ENCODE measurements at places on chromosomes 4 and X.

DNA sequence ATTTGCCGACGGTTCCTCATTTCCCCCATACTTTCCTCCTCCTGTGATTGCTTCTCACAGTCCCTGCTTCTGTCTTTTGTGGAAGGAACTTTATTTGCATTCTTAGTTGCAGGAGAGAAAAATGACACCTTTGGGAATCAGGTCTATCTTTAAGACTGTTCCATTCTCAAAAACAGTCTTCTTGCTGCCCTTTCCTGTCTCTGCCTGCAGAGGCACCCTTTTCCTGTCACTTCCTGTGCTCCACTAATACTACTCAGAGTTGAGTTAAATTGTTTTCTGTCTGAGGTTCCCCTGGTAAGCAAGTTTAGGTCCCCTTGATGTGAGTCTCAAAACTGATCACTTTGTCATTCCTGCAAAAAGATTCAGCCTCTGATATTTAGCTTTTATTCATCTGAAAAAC lies 208.8 kb upstream of the CLNK start:
- no peak for DNase-seq

GRCh38 chr4:121728066-121728465 lies 31.3 kb upstream of the ANXA5 start:
- DNase-seq, result no peak

GRCh38 chrX:38102875-38103274 lies 96.5 kb downstream of the SYTL5 start:
- no peak for DNase-seq

DNA sequence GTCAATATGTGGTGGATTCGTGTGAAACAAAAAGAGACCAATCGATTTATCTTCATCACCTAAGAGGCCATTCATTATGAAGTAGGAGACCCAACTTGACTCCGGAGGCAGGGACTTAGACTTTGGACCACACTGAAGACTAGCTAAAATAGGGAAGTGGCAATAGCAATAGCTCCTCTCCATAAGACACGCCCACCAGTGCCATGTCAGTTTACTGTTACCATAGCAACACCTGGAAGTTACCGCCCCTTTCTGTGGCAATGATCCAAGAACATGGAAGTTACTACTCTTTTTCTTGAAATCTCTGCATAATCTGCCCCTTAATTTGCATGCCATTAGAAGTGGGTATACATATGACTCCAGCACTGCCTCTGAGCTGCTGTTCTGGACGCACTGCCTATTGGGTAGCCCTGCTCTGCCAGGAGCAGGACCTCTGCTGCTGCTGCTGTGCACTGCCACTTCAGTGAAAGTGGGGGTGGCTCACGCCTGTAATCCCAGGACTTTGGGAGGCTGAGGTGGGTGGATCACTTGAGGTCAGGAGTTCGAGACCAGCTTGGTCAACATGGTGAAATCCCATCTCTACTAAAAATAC lies 163.2 kb downstream of the PRKX start:
- peak; percentile 18 for DNase-seq

DNA sequence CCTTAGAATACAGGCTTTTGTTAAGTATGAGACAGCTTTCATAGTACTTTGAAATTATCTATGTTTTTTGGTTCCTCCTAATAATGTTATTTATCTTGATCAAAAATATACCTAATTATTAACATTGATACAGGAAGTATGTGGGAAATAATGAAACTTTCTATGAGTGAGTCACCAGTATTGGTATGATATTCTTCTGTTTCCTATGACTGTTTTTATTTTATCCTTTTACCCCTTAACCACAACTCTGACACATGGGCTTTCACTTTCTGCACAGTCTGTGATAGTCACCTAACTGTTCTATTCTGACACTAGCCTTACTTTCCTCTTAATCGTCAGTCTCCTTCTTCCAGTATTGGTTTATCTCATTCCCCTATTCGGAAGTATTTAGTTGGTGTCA lies 4.7 kb downstream of the THAP9 start:
- no peak for DNase-seq

DNA sequence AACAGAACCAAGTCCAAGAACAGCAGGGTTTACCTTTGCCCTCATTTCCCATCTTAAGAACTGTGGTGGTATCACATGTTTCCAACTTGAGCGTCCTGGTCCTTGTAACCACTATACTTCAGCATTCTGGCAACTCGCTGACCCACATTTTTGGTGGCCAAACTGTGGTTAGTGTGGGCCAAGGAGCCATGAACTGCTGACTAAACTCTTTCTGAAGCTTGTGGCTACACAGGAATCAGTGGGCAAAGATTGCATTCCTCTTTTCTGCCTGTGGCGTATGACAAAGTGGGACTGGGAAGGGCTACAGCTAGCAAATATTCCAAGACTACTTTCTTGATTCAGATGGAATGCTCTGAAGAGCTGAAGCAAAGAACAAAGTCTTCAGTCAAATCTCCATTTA lies 106.3 kb upstream of the MID1 start:
- no peak for DNase-seq

DNA sequence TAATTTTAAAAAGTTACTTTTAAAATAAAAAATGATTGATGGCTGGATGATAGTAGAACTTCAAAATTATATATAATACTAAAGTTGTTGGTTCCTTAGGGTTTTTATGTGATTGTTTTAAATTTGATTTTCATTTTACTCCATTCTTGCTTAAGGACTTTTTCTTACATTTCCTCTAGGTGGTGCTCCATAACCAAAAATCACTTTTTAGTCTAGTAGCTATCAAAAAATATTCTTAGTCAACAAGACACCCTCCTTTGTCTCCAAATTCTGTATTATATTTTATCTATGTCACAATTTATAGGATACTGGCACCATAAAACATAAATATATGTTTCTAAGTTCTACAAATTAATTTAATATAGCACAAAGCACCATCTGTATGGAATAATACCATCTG lies 67.2 kb upstream of the BRWD3 start:
- peak; percentile 53 for DNase-seq

GRCh38 chr4:70743731-70744130 lies 22.0 kb downstream of the RUFY3 start:
- DNase-seq, result no peak

GRCh38 chr4:75736862-75737261 lies 12.5 kb downstream of the USO1 start:
- no peak for DNase-seq

GRCh38 chr4:73895201-73896175 lies 26.3 kb downstream of the CXCL1 start:
- no peak for DNase-seq

GRCh38 chrX:53071604-53072417 lies 10.4 kb upstream of the TSPYL2 start:
- DNase-seq, result peak; percentile 76

DNA sequence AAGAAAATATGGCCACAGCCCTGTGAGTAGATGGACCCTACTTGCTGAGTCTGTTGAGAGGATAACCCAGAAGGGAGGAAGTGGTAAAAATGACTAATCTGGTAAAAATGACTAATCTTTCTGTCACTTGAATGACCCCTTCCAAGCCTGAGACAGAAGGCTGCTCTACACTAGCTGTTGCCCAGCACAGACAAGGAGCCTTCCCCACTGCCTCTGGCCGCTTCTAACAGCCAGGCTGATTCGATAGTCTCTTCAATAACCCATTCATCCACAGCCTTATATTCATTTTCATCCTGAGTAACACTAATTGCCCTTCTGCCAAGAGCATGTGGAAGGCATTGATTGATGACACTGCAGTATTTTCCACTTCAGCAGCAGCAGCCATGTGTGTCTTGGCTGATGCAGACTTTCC lies 18.4 kb downstream of the MAGEB17 start:
- no peak for DNase-seq

DNA sequence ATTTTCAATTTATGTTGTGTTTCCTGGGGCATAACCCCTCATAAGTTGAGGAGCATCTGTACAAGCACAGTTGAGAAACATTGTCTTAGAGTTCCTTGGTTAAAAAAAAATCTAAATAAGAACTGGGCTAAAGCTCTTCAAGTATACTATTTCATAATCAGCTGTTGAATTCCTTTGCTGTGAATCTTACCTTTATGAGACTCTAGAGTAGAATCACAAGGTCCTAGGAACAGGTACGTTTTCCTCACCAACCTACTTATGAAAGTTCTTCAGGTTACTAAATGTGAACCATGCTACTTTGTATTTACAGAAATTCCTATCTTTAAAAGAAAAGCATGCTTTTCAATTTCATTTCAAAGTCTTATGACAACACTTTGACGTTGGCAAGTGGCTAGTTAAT lies 20.9 kb upstream of the SOD3 start:
- DNase-seq, result no peak

DNA sequence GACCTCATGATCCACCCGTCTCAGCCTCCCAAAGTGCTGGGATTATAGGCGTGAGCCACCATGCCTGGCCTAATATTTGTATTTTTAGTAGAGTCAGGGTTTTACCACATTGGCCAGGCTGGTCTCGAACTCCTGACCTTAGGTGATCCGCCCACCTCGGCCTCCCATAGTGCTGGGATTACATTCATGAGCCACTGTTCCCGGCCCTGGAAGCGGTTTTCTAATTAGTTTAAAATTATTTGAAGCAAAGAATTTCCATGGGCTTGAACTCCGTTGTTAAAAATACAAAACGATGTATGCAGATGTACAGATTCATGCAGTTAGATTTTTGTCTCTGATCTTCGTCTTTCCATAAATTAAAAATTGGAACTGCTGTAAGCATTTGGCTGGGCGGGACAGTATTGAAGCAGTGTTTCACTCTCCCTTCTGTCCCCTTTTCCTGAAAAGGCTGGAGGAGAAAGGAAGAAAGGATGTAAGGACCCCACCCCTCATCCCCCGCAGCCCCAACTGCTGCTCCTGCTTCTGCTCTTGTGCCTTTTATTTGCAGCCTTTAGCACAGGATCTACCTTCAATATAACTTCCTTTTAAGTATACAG lies 12.0 kb downstream of the TRAPPC11 start:
- no peak for DNase-seq

DNA sequence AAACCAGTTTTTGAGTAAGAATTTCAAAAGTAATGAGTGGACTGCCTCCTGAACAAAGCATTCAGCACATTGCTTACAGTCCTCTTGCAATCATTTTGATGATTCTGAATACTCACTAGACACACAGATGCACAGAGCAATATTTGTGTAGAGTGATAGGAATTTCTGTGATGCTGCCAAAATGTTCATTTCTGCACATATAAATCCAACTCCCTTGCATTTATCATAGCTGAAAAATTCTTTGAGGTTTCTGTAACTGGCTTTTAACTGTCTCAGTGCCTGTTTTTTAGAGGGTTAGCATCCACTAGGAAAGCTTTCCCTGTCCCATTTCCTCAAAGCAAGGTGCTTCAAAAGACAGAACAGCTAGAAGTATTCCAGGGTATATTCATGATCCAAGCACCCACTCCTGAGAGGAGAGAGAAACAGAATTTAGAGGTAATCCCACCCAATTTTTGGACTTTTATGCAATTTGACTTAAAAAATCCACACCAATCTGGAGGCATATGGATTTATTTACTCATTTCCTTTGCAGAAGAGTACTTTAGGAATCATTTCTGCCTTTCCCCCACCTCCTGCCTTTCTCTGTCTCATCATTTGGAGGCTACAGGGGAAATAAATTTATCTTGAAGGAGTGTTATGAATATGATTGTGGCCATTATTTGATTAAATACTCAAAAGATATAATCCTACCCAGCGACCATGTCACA lies 234.5 kb upstream of the SLIT2 start:
- no peak for DNase-seq

- DNase-seq, result no peak
Measured at GRCh38 chr4:184861047-184861446, 35.3 kb upstream of the ACSL1 start.

DNA sequence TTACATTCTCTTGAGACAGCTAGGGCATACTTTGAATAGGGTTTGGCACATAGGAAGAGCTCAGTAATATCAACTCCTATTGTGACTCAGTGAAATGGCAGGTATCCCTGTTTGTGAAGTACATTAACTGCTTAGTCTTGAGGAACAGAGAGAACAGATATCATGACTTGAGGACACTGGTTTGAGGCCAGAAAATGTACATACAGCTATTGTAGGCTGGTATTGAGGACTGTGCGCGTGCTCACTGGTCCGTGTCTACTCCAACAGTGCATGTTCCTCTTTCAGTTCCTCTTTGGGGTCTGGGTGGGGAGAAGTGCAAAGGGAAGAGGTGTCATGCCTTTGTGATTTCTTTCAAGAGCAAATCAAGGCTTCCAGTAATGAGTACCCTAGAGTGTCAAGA lies 34.6 kb upstream of the TBC1D9 start:
- no peak for DNase-seq

DNA sequence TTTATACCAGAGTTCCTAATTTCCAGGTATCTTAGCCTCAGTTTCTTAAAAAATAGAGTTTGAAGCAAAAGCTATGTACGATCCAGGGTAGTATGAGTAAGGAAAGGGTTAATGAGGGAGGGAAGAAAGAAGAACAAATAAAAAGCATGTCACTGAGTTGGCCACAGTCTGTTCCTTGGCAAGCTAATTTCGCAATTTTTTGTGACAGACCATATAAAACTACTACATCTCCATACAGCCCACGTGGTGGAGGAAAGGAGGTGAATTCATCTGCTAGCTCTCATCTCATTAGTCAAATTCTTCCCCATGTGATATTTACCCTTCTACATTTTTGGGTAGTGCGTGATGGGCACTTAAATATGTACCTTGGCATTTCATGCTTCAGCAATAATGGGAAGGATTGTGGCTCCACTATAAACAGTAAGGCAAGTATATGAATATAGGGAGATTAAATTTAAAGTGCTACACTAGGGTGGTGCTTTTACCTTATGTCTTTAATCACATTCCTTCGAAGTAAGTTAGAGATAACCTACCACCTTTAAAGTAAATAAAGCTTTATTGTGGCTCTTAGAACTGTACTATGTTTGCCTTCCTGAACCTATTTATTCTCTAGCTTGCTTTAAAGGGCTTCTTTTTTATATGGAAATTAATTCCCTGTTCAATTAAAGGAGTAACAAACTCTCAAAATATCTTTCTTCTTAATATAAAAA lies 102.1 kb upstream of the VAMP7 start:
- DNase-seq, result no peak

DNA sequence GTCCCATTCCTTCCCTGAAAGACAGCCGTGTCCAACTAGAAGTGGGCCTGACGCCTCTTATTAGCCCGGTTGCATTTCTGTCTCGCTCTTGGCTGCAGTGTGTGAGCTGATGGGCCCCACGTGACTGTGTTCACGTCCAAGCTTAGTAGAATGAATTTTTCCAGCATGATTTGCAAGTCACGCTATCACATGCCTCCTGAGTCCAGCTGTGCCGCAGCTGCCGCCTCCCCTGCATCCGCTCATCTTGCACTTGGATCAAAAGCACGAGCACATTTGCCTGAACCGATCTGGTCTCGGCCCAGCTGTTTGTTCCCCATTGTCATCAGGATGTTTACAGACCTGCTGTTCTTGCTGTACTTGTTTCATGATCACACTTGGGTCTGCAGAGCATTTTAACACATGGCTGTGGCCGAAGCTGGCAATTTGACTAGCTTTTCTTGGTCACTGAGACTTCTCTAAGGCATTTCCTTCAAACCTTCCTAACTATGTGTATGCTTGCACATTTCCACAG lies 126.5 kb downstream of the KIT start:
- no peak for DNase-seq

GRCh38 chrX:119734897-119735339 lies 23.5 kb upstream of the SOWAHD start:
- DNase-seq, result no peak
